Thymus (tissue), 14 donors: ENCODE measurements at places on chromosomes 4 and X. TPM values are rescaled to one million over a fixed set of nuclear protein-coding genes. Genes with fewer than 3 reads are reported as not detected.

GRCh38 chr4:116272336-116272735 lies 813.0 kb downstream of the TRAM1L1 start:
- DNase-seq, result no peak

DNA sequence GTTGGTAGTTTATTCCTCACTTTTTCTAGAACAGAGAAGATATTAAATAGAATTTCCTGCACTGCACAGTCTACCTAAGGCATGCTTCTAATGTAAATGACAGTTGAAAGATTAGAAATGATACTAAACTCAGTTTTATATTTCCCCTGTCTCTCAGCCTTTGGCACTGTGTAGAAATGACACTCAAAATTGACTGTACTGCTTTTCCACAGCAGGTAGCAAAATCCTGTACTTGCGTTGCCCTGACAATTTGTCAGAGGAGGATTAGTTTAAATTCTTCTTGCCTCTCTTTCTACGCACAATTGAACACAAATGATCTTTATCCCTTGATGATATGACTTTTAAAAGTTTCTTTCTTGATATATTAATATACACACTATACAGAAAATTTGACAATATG lies 347.6 kb downstream of the SPOCK3 start:
- DNase-seq, result no peak

DNA sequence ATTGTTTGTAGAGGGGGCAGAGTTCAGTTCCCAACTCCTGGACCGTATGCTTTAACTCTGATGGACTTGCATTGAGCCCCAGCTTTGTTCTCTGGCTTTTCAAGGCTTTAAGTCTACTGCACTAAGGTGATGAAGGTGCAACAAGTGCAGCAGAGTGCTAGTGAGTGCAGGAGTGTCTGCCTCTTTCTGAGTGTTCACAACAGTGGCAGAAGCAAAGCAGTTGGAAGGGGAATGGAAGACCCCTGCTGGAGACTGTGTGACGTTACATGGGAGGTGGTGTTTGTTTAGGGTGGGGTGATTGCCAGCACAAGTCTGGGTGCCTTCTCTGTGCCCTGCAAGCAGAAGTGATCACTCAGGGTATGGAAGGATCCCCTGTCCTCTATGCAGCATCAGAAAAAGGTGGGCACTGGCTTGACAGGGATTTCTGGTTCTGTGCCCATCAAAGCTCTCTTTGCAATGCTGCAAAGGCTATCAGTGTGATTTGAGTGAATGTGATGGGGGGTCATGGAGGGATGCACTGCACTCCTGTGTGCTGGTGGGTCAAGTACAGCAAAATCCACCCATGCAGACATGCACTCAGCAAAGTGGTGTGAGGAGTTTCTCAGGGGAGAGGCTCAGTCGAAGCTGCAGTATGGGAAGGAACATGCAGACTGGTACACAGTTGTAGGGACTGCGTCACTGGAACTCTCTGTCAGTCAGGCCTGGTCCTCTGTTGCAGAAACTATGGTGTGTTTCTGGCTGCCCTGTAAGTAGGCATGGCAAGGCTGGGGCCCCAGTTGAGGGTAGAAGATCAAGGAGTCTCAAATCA lies 70.9 kb upstream of the UGT2B7 start:
- no peak for DNase-seq

The SPIN2B gene
- 15.9 TPM for polyA plus RNA-seq

The PWWP3B gene
- polyA plus RNA-seq, result 0.07 TPM

GRCh38 chr4:176413171-176413570 lies 93.4 kb downstream of the SPCS3 start:
- DNase-seq, result no peak

GRCh38 chrX:131235768-131236545 lies 53.1 kb downstream of the IGSF1 start:
- DNase-seq, result no peak

GRCh38 chr4:163806653-163807052 lies 312.2 kb downstream of the TMA16 start:
- DNase-seq, result no peak

- DNase-seq, result no peak
These were observed 55.3 kb downstream of the AMOT start for GRCh38 chrX:112785344-112785743.

- no peak for DNase-seq
These were observed 102.0 kb downstream of the ARSF start for GRCh38 chrX:3143043-3143799.

GRCh38 chr4:109131559-109131958 lies 170.9 kb downstream of the COL25A1 start:
- no peak for DNase-seq

The SGMS2 gene
- polyA plus RNA-seq, result 1.2 TPM

DNA sequence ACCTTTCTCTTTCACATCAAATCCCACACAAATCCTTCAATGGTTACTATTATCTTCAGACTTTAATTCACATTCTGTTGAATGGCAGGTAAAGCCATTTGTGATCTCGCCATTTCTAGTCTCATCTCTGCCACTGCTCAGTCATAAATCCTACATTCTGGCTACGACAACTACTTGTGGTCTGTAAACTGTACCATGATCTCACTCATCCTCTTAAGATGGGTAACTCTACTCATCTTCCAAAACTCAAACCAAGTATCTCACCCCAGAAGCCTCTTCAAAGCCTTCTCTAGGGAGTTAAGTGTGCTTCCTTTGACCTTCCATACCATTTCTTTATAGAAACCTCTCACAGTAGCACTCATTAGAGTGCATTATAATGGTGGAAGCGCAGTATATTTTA lies 101.8 kb downstream of the NEK1 start:
- no peak for DNase-seq

The AFM gene
- 0.02 TPM for polyA plus RNA-seq

The H2BW2 gene
- not detected for polyA plus RNA-seq

DNA sequence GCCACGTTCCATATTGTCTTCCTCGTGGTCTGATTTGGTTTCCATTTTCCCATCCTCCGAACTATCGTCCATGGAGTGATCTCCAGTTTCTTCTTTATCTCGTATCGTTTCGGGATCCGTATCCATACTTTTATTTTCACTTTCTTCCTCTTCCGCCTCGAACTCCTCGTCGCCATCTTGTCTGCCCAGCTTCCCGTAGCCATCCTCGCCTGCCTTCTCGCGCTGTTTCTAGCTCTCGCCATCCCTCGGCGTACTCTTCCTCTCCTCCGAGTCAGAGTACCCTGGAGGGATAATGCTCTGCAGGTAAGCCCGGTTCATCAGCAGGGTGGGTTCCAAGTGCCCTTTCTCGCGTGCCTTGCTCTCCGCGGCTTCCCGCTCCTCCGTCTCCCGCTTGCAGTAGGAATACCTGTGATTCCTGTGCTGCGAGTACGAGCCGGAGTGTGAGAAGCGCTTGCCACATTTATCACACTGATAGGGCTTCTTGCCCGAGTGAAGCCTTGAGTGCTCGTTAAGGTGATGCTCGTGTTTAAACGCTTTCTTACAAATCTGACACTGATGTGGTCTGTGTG lies 134.5 kb upstream of the TAPT1 start:
- no peak for DNase-seq

DNA sequence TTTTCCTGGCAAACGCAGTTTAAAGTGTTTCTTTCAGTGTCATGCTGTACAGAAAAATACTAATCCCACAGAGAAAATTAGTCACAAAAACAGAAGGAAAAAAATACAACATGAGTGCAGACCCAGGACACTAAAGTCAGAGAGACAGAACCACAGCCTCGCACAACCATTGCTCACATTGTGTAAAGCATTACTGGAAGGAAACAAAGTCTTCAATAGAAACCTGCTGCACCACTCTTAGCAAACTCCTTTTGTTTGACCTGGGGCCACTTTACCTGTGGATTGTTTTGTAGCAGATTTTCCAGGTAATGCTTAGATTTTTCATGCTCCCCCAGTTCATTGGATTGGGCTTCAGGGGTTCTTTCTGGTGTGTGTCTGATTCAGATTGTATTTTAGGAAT lies 131.8 kb upstream of the TMLHE start:
- DNase-seq, result no peak

The GPR119 gene
- polyA plus RNA-seq, result not detected
